ENCODE measurements at places on chromosomes 2 and 18. TPM values are rescaled to one million over a fixed set of nuclear protein-coding genes. Genes with fewer than 3 reads are reported as not detected.

GPAT2 gene
- 44.6 TPM for total RNA-seq

EVA1A gene
- 69.4 TPM for total RNA-seq

CERS6 gene
- total RNA-seq = 6.5 TPM

DNA sequence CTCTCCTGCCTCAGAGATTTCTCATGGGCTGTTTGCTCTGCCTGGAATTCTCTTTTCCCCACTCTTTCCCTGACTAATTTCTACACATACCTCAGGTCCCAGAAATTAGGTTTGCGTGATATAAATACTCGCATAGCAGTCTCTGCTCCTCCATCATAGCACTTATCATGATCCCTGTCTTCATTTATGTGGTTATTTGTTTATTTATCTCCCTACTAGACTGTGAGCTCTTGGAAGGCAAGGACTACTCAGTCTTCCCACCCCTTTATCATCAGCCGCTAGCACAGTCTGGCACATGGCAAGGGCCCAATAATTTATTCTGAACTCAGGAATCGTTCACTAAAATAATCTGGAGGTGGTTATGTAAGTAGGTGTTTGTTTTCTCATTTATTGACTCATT is 79.3 kb downstream of the ADCYAP1 start:
- no peaks in the 10 kb centered on the region for H3K27me3 ChIP-seq
- no peaks in the 10 kb centered on the region for H3K36me3 ChIP-seq
- no peak for DNase-seq
- H3K4me3 ChIP-seq = no peak overlapping the region
- H3K4me1 ChIP-seq = no peaks in the 10 kb centered on the region
- no peak overlapping the region for H3K27ac ChIP-seq

DNA sequence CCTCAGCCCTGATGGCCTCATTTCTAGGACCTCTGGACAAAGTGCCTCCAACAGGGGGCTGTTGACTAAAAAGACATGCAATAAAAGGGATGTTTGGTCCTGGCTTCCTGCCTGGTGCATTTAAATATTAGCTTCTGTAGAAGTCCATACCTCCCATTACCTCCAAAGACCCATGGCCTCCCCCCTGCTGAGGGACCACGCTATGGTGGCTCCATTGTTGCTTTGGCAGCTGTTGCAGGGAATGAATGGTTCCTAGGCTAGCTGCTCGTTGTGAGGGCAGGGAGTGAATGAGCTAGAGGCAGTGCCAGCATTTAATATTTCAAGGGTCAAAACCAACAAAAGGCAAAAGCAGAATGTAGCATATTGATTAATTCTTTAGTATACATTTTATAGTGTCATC is 285.9 kb downstream of the SLC8A1 start:
- no peak overlapping the region for H3K27ac ChIP-seq
- H3K36me3 ChIP-seq = peaks cover 70% of the 10 kb centered on the region
- H3K4me1 ChIP-seq = peaks cover 38% of the 10 kb centered on the region
- H3K4me3 ChIP-seq = no peak overlapping the region
- DNase-seq = no peak

- H3K36me3 ChIP-seq = no peaks in the 10 kb centered on the region
- no peak overlapping the region for H3K4me3 ChIP-seq
- no peak overlapping the region for H3K27ac ChIP-seq
- H3K4me1 ChIP-seq = peaks cover 34% of the 10 kb centered on the region
These were observed 784.8 kb upstream of the CDH2 start for GRCh38 chr18:28961669-28962228.

- no peak overlapping the region for H3K27ac ChIP-seq
- H3K4me3 ChIP-seq = no peak overlapping the region
- peaks cover 21% of the 10 kb centered on the region for H3K36me3 ChIP-seq
- no peak for DNase-seq
These were observed 167.5 kb downstream of the UBR3 start for GRCh38 chr2:169994752-169995151.

- H3K36me3 ChIP-seq = no peaks in the 10 kb centered on the region
- peak overlapping the region; percentile 15 for H3K27ac ChIP-seq
- H3K4me3 ChIP-seq = no peak overlapping the region
- peaks cover 4% of the 10 kb centered on the region for H3K27me3 ChIP-seq
- H3K4me1 ChIP-seq = peaks cover 21% of the 10 kb centered on the region
These were observed 1111.6 kb upstream of the ZEB2 start for GRCh38 chr2:145631561-145631960.

Data from HFFc6 (cell line).